ENCODE measurements at places on chromosomes 11 and 22.

DNA sequence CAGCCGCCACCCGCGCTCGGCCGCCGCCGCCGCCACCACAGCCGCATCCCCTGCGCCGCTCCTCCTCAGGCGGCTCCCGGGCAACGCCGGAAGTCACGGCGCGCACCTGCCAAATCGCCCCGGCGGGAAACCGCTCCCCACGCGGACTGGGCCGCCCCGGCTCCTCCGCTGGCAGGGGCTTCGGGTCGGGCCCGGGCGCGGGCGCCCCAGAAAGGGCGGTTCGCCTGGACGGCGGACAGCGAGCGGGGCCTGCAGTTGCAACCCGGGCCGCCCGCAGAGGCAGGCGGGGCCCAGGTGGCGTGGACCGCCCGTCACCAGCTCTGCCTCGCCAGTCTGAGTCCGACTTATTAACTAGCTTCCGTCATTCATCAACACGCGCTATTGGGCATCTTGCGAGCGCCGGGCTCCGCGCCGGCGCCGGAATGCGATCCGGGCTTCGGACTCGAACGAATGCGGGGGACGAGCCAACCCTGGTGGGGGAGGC is at the start of gene HIRA:
Gene HIRA (minus strand): TSS at position 85 of the 484 bp plus-strand sequence. CDS start 257 bp downstream, outside the sequence.
- no peak for DNase-seq

DNA sequence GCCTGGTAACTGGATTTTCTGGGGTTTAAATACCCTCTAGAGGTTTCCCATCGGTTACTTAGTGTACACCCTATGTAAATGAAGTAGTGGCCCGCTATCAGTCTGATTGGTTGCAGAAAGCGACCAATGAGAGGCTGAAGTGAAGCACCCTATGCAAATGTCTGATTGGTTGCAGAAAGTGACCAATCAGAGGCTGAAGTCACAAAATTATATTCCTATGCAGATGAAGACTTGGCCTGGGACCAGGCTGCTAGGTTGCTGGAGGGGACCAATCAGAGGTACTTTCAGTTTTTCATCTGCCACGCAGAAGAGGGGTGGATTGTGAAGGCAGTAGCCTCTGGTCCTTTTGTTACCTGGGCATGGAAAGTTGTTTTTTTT is 134.8 kb downstream of the TBC1D22A start:
- DNase-seq = no peak

DNA sequence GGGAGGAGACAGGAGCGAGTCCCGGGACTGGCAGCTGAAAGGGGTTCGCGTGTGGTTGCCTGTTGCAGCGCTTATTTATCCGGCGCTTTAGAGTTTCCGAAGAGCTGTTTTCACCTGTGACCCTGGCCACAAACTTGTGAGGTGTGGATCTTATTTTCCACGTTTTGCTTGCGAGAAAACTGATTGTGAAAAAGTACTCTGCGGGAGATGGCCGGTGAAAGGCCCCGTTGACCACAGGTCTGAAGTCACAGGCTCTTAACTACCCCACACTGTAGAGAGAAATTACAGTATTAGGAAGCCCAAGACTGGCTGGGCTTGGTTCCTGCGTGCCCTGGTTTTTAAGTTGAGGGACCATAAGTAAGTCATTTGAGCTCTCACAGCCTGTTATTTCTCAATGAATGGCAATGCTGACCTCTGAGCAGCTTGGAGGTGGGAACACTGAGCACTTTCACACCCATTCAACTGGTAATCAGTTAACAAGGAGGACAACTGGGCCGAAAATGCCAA is 379 bp upstream of the RAB38 start:
- DNase-seq = no peak

DNA sequence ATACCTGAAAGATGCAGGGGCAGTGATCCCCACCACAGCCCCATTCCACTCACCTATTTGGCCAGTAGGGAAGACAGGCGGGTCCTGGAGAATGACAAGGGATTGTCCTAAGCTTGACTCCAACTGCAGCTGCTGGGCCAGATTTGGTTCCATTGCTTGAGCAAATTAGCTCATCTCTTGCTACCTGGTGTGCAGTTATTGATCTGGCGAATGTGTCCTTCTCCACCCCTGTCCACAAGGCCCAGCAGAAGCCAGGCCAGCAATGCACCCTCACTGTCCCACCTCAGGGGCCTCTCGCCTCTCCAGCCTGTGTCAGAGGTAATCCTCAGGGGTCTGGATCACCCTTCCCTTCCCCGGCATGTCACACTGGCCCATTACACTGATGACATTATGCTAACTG is 23.3 kb downstream of the TSPAN32 start:
- no peak for DNase-seq

GRCh38 chr11:7436657-7437056 is 48.6 kb upstream of the OLFML1 start:
- no peak for DNase-seq

GRCh38 chr11:122202951-122203456 is 87.0 kb upstream of the BLID start:
- DNase-seq = no peak

GRCh38 chr11:83574519-83574918 is 288.4 kb upstream of the CCDC90B start:
- no peak for DNase-seq

GRCh38 chr11:11620921-11621572 is 758 bp downstream of the GALNT18 start:
- DNase-seq = no peak

GRCh38 chr11:65802841-65803240 is 16.0 kb downstream of the OVOL1 start:
- no peak for DNase-seq

GRCh38 chr11:18768472-18768901 is 23.1 kb downstream of the PTPN5 start:
- DNase-seq = no peak

GRCh38 chr11:83456075-83456474 is 169.9 kb upstream of the CCDC90B start:
- DNase-seq = no peak

DNA sequence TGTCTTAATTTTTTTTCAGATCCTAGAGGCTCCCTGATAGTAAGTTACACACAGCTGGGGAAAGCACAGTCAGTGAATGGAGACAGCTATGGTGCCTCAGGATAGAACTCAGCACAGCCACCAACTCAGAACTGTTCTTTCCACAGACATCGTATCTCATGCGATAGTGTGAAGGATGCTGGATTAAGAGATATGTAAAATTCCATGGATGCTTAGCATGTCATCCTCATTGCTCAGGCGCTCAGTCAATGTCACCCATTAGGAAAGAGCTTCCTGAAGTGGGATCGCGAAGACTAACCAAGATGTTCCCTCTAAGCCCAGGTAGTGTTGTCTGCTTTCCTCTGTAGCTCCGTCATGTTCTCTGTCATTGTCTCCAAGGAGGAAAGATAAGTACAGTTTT is 1000.4 kb downstream of the OPCML start:
- DNase-seq = no peak

GRCh38 chr11:35662061-35662648 is 420 bp upstream of the TRIM44 start:
- no peak for DNase-seq

- DNase-seq = no peak
Measured at GRCh38 chr11:95156133-95156721, 66.6 kb downstream of the ENDOD1 start.

- DNase-seq = no peak
Measured at GRCh38 chr22:38267086-38267485, 5.7 kb downstream of the TMEM184B start.
